ENCODE measurements at places on chromosomes 13 and 19.

GRCh38 chr13:57946361-57946760 lies 314.8 kb downstream of the PCDH17 start:
- DNase-seq = no peak

GRCh38 chr13:107941345-107942029 lies 273.8 kb downstream of the LIG4 start:
- no peak for DNase-seq

- DNase-seq = no peak
These were observed 21.4 kb downstream of the CFAP97D2 start for GRCh38 chr13:114200399-114200911.

- peak; percentile 87 for DNase-seq
These were observed 132.7 kb upstream of the KL start for GRCh38 chr13:32883474-32883873.

DNA sequence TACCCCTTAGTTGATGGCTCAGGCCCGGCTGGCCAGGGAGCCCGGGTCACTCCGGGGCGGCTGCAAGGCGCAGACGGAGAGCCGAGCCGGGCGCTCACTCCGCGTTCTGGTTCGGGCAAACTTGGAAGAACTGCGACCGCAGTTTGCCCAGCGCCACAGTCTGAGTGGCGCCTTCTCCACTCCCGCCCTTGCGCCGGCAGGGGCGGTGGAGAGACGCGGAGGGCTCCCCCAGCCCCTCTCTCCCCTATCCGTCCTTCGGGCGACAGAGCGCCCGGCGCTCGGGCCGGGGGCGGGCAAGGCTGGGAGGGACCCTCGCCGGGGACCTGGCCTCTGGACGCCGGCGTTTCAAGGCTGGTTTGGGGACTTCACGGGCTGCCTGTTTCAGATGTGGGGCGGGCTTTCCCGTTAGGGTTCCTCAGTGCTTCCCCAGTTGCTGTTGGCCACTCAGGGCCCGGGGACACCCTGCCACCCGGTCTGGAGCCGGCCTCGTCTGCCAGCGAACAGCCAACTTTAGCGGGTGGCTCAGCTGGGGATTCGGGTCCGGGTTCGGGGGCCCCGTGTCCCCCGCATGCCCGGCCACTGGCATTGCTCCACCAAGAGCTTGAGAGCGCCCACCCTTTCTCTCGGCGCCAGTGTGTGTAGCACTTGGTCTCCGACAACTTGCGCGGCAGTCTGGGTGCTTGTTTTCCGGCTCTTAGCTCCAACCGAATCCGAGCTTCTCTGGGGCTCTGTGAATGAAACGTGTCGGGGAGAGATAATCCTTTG lies 1.5 kb downstream of the GPC6 start:
- DNase-seq = peak; percentile 87

DNA sequence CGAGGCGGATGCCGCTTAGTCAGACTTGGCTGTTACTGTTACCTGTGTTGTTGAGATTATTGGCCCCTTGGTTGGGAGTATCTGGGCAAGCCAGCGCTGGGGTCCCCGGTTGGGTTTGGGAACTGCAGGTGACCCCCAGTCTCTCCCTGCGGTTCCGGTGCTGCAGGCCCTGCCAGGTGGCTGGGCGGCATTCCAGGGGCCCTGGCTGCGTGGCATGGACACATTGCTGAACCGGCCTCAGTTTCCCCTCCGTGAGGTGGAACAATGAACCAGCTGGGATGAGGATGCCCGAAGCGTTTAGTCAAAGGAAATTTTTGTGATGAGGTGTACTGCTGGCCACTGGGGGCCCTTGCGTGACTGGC lies 538 bp downstream of the B3GNT3 start:
- DNase-seq = no peak

GRCh38 chr13:29832761-29833298 lies 17.6 kb downstream of the UBL3 start:
- DNase-seq = no peak

- DNase-seq = no peak
These were observed 125.5 kb downstream of the ENOX1 start for GRCh38 chr13:43661161-43661830.

DNA sequence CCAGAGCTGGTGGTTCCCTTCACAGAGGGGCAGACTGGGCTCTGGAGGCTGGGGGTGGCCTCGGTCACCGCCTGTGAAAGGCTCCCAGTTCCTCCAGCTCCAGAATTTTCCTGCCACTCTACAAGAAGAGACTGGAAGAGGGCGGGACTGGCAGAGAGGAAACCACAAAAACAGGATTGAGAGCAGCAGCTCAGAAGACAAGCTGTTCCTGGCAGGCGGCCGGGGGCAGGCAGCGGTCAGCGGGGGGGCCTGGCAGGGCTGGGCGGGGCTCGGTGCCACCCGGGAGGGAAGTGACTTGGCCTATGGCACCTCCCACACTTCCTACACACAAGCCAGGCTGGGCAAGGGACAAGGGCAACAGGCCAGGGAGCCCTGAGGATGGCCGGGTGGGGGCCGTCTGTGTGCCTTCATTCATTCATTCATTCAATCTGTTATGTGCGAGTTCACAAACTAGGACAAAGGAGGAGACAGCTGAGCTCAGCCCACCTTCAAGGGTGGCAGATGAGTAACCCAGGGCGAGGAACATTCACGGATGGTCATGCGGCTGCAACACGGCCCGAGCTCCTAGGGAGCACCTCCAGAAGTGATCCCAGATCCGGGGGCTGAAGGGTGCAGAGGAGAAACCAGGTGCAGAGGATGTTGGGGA lies 16.9 kb upstream of the BTBD2 start:
- no peak for DNase-seq

DNA sequence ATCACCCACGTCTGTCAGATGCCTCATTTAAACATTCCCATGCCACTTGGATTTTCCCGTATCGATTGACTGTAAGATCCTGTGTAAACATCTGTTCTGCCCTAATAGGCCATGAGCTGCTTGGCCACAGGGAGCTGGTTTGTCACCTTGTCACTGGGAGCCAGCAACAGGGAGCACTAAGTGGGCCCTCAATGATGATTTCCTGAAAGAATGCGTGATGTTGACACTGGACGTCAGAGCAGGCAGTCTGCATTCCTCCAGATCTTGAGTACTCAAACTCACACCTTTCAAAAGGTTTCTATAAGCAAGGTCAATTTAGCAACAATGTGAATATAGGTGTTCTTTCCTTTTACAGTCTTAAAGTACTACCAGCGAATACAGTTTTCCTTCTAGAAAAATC lies 78.8 kb downstream of the TUBGCP3 start:
- DNase-seq = no peak

GRCh38 chr19:46303322-46303690 lies 6.5 kb downstream of the HIF3A start:
- no peak for DNase-seq

DNA sequence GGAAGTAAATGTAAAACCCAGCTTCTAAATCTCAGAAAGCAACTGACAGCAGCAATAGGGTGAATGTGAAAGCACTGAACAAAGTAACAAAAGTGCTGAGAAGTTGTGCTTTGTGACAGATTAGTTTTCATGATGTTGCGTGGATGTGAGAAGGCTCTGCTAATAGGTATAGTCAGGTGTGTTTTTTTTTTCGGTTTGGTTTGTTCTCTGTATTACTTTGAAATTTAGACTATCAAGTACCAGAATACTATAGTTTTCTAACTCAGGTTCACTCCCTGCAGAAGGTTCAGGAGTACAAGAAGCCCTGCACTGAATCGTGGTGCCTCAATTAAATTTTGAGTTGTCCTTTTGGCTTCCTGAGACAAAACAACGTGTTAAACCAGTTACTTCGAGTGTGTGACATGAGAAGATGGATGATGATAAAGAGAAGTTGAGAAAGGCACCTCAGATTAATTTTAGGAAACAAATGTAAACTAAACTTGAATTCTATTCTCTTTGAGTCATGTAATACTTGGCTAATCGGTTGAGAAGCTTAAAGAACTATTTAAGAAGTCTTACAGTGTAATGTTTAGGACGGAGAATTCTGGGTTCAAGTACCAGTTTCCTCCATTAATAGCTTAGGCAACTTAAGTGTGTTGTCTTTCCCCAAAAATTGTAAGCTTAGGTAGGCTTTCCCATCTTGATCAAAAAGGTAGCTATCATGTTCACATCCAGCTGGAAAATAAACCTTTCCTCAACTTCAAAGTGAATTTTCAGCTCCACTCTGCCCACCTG lies 10.3 kb downstream of the MIR17HG start:
- DNase-seq = no peak

GRCh38 chr13:73339086-73339485 lies 280.3 kb downstream of the KLF5 start:
- DNase-seq = no peak

DNA sequence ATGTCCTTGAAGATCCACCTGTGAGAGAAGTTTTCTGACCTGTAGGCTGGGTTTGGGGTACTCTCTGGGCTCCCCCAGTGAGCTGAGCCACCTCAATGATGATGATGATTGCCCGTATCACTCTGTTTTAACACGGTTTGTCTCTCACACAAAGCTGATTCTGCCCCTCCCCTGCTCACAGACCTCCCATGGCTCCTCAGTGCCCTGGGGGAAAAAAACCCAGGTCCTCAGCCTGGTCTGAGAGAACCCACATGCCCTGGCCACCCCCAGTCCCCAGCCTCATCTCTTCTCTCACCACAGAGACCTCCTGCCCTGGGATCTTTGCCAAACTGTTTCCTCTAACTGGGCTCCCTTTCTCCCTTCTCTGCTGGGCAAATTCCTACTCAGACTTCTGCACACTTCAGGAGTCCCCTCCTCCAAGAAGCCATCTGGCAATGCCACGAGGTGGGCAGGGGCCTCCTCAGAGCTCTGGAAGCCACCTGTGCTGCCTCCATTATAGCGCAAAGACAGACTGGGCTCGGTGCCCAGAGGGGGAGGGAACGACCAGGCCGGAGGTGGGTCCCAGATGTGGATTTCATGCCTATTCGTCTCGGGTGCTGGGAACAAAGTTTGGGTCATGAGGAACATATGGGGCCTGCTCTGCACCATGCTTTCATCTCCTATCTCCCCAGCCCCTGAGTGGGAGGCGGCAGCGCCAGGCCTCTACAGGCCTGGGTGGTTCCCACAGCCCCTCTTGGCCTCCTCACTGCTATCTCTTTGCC lies 8.5 kb upstream of the CA11 start:
- DNase-seq = no peak

DNA sequence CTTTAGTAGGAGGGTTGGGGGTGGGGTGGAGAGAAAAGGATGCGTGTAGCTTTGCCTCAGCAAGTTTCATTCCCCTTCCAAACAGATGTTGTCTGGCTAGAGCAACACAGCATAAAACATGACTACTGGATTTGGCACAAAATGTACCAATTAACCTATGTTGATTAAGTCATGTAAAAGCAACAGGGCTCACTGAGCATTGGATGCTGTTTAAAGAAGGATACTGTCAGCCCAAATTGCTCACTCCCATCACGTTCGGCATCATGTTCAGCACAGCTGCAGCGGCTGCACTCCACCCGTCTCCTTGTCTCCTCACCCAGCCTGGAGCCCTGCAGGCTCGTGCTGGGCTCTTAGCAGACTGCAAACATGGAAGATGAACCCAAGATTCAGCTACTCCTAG lies 77.5 kb downstream of the DLEU7 start:
- DNase-seq = no peak

- DNase-seq = no peak
These were observed 17.1 kb upstream of the S1PR4 start for GRCh38 chr19:3161453-3161852.

GRCh38 chr13:99119656-99120055 lies 81.0 kb upstream of the UBAC2 start:
- DNase-seq = no peak

- DNase-seq = no peak
These were observed 48.8 kb downstream of the IRS2 start for GRCh38 chr13:109737606-109738005.

- peak; percentile 69 for DNase-seq
These were observed 709 bp downstream of the DPP9 start for GRCh38 chr19:4722671-4723594.

DNA sequence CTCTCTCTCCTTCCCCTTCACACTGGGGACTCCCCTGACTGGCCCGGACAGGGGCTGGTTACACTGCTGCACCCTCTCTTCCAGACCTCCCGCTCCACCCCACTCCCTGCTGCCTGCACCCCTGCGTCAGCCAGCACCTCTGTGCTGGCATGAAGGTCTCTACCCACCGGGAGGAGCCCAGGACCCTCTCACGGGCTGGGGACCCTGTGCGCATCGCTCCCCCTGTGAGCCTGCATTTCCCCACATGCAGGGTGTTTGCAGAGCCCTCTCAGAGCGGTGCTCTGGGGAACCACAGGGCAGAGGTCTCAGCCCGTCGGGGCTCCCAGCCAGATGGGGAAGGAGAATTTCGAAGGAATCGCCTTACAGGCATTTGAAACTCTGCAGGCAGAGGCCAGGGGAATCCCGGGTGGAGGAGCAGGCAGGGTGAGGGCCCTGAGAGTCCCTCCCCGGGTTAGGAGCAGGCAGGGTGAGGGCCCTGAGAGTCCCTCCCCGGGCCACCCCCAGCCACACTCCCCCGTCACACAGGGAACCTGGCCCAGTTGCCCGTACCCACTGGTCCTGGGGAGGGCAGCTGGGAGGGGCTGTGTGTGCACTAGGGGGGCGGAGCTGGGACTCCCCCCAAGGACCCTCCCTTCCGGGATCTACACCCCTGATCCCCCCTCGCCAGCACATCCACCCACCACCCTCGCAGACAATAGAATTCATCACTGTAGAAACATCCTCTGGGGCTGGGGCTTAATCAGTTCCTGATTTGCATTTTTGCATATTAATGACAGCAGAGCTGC lies 16.3 kb upstream of the TCF3 start:
- no peak for DNase-seq

GRCh38 chr13:60562096-60562780 lies 165.2 kb downstream of the TDRD3 start:
- DNase-seq = no peak

- no peak for DNase-seq
These were observed 1782.4 kb upstream of the PCDH20 start for GRCh38 chr13:63198071-63198470.

DNA sequence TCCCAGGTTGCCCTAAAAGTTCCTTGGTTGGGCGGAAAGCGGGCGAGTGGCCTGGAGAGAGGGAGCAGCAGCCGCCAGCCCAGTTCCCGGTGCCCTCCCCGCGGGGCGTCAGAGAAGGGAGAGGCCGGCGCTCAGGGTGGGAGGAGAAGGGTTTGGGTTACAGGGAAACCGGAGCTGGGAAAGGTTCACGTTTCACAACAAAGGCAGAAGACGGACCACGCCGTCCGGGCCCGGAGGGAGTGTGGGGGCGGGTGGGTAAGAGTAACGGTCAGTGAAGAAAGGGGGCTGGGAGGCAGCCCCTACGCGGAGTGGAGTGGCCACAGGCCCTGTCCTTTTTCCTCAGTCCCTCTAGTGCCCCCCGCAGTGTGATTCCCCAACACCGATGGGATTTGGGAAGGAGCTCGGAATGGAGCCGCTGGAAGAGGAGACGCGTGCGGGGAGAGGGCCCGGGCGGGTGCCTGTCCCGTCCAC lies 1.6 kb downstream of the SIX5 start:
- DNase-seq = peak; percentile 85

GRCh38 chr19:4178990-4179389 lies 3.4 kb downstream of the SIRT6 start:
- DNase-seq = no peak

DNA sequence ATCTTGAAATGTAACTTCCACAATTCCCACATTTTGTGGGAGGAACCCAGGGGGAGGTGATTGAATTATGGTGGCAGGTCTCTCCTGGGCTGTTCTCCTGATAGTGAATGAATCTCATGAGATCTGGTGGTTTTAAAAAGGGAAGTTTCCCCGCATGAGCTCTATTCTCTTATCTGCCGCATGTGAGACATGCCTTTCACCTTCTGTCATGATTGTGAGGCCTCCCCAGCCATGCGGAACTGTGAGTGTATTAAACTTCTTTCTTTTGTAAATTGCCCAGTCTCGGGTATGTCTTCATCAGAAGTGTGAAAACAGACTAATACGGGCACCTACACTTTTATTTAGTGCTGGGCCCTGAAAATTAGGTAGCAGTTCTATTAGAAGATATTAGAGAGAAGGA lies 45.8 kb downstream of the TNFSF13B start:
- DNase-seq = no peak
